SW 1271 (cell line): ENCODE measurements at places on chromosomes 11 and 22.

DNA sequence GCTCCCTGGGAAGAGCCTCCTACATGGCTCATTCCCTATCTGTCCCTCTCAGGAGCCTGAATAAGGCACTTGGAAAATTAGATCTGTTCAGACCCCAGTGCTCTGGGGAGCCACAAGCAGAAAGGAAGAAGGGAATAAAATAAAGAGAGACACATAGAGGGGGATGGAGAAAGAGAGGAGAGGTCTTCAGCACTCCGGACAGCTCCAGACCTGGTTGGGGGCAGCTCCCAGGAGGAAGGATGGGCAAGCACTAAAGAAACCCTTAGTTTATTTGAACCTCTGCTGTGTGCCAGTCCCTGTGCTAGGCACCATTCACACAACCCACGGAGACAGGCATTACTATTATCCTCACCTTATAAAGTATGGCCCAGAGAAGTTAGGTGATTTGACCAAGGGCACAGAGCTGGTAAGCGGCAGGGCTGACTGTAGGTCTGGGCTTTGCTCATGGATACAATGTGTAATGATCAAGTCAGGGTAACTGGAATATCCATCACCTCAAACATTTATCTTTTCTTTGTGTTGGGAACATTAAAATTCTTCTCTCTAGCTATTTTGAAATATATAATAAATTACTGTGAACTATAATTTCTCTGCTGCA is 53.7 kb upstream of the LRRC32 start:
- no peak for DNase-seq

- DNase-seq = no peak
These were observed 57.6 kb downstream of the LIF start for GRCh38 chr22:30188911-30189310.

- no peak for DNase-seq
These were observed 19.6 kb downstream of the POU2AF1 start for GRCh38 chr11:111359223-111360149.

- no peak for DNase-seq
These were observed 21.0 kb downstream of the SERPING1 start for GRCh38 chr11:57618438-57618837.

DNA sequence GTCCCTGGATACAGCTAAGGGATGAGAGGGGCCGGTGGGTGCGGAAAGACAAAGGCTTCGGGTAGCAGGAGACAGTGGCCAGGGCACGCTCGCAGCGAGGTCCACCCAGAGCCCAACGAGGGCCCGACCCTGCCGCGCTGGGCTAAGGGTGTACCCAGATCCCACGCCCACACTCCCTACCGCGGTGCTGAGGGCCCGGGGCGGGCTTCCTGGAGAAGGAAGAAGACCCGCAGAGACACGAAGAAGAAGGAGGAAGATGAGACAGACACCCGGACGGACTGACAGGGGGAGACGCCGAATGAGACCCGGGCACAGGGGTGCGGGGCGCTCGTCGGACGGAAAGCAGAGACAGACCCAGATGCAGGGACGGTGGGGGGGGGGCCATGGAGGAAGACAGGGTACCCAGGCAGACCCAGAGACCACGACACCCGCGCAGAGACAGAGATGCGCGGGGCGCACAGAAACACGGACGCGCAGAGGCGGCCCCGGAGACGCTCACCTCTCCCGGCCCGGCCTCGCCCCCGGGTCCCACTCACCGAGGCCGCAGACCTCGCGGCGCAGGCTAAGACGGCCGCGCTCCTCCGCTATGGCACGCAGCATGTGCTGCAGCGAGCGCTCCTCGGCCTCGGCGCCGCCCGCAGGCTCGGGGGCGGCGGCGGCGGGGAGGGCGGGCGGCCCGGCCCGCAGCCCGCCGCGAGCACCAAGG is 437 bp downstream of the KIAA0930 start:
- no peak for DNase-seq

- no peak for DNase-seq
These were observed 13.7 kb downstream of the NFRKB start for GRCh38 chr11:129881570-129882170.

- DNase-seq = no peak
These were observed 27.0 kb upstream of the SCGB1A1 start for GRCh38 chr11:62391642-62392425.

DNA sequence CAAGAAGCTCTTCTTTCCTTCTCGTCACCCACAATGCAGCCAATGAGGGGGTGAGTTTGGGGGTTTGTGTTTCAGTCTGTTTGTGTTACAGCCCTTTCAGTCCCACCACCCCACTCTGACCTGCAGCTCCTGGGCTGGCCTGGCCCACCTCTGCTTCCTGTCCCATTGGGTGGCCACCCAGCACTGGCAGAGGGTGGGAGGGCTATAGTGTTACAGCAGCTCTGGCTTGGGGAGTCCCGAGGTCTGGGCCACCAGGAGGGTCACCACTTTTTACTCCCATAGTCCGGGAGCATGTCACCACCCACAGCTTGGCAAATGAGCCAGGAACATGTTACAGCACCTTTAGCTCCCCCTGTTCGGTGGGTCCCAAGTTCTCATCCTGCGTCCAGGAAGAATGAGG is 1.7 kb upstream of the OR10S1 start:
- no peak for DNase-seq

DNA sequence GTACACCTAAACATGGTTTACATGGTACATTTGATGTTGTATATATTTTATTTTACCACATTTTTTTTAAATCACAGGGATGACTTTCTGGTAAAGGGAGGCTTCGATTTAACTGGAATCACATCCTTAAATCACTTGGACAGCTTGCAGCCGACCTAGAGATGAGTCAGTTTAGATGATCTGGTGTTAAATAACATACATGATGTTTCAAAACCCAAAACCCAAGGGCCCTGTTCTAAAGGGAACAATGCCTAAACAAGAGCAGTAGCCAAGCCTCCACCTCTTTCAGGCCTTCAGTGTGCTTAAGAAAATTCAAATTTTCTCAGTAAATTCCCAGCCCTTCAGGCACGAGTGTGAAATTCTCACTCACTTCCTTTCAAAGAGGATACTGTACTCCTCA is 108.8 kb downstream of the WT1 start:
- no peak for DNase-seq
